ENCODE measurements at places on chromosomes 7 and 10. TPM values are rescaled to one million over a fixed set of nuclear protein-coding genes. Genes with fewer than 3 reads are reported as not detected.
A peak's percentile ranks its signal among the peaks of the same experiment; 100 is the strongest.

GRCh38 chr7:101947899-101948298, 130.5 kb downstream of the CUX1 start:
- H3K27ac ChIP-seq: no peak overlapping the region
- H3K27me3 ChIP-seq: no peaks in the 10 kb centered on the region
- peak overlapping the region; percentile 29 for H3K4me3 ChIP-seq
- DNase-seq: peak; percentile 42

- H3K27ac ChIP-seq: no peak overlapping the region
- no peak overlapping the region for H3K4me3 ChIP-seq
- DNase-seq: no peak
- no peaks in the 10 kb centered on the region for H3K4me1 ChIP-seq
Measured at GRCh38 chr7:33790746-33791145, 114.6 kb upstream of the BMPER start.

The ODAD2 gene
- 0.44 TPM for total RNA-seq

DNA sequence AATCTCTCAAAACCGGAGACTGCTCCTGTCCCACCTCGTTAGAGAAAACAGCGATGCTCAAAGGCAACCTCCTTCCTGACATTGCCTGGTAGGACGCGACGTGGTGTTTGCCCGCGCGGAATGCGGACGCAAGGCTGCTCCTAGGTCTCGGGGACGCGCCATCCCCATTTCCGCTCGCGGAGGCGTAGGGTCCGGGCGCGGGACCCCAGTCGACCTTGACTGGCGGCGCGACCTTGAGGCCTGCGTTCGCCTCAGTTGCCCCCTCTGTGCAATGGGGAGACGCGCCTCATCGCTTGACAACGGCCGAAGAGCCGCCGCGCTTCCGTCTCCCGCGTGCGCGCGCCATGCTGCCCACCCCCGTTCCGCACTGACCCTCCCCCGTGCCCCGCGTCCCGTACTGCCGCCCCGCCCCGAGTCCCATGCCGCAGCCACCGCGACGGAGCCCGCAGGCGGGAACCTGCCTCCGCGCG, 412 bp upstream of the PPIA start:
- peak overlapping the region; percentile 71 for H3K4me3 ChIP-seq
- peaks cover 11% of the 10 kb centered on the region for H3K4me1 ChIP-seq
- H3K27ac ChIP-seq: peak overlapping the region; percentile 100
- H3K36me3 ChIP-seq: peaks cover 16% of the 10 kb centered on the region
- no peaks in the 10 kb centered on the region for H3K27me3 ChIP-seq
- peak; percentile 79 for DNase-seq

- H3K36me3 ChIP-seq: no peaks in the 10 kb centered on the region
- peaks cover 14% of the 10 kb centered on the region for H3K4me1 ChIP-seq
- no peak overlapping the region for H3K4me3 ChIP-seq
- peak overlapping the region; percentile 93 for H3K27ac ChIP-seq
- no peaks in the 10 kb centered on the region for H3K27me3 ChIP-seq
Measured at GRCh38 chr10:59037018-59037389, 139.4 kb upstream of the PHYHIPL start.

GRCh38 chr10:27893358-27893954, 105.4 kb downstream of the ODAD2 start:
- no peak overlapping the region for H3K27ac ChIP-seq
- no peak overlapping the region for H3K4me3 ChIP-seq
- no peaks in the 10 kb centered on the region for H3K36me3 ChIP-seq
- DNase-seq: no peak

DNA sequence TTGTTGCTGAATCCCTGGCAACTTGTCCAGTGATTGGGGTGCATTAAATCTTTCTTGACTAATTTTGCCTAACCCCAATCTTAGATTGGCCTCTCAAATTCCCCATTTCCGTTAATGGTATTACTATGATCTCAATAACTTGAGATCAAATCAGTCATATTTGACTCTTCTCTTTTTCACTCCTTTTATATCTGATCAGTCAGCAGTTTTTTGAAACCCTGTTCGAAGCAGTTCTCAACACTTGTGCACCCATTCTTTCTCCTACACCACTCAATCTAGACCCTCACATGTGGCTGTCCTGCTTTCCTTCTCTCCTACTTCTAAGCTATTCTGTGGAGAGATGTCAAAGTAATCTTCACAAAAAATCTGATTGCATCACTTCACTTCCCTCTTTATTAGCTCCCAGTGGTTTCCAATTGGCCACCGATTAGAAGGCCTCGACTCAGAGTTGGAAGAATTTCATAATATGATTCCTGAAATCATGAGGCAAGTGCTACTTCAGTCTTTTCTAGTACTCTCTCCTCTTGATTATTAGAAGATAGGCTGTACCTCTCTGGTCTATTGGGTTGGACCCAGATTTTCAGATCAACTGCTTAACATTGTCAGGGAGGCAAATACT, 128.9 kb downstream of the ZNF365 start:
- H3K4me3 ChIP-seq: no peak overlapping the region
- no peaks in the 10 kb centered on the region for H3K4me1 ChIP-seq
- H3K36me3 ChIP-seq: no peaks in the 10 kb centered on the region
- no peak for DNase-seq
- no peaks in the 10 kb centered on the region for H3K27me3 ChIP-seq
- no peak overlapping the region for H3K27ac ChIP-seq

- H3K27me3 ChIP-seq: no peaks in the 10 kb centered on the region
- DNase-seq: no peak
- no peaks in the 10 kb centered on the region for H3K4me1 ChIP-seq
- H3K36me3 ChIP-seq: no peaks in the 10 kb centered on the region
- H3K4me3 ChIP-seq: no peak overlapping the region
- H3K27ac ChIP-seq: no peak overlapping the region
Measured at GRCh38 chr7:16084370-16084769, 337.0 kb downstream of the CRPPA start.

GRCh38 chr10:99395750-99396445, 34.5 kb downstream of the GOT1 start:
- H3K27me3 ChIP-seq: no peaks in the 10 kb centered on the region
- H3K4me3 ChIP-seq: no peak overlapping the region
- no peak overlapping the region for H3K27ac ChIP-seq
- peaks cover 21% of the 10 kb centered on the region for H3K36me3 ChIP-seq
- peak; percentile 47 for DNase-seq

DNA sequence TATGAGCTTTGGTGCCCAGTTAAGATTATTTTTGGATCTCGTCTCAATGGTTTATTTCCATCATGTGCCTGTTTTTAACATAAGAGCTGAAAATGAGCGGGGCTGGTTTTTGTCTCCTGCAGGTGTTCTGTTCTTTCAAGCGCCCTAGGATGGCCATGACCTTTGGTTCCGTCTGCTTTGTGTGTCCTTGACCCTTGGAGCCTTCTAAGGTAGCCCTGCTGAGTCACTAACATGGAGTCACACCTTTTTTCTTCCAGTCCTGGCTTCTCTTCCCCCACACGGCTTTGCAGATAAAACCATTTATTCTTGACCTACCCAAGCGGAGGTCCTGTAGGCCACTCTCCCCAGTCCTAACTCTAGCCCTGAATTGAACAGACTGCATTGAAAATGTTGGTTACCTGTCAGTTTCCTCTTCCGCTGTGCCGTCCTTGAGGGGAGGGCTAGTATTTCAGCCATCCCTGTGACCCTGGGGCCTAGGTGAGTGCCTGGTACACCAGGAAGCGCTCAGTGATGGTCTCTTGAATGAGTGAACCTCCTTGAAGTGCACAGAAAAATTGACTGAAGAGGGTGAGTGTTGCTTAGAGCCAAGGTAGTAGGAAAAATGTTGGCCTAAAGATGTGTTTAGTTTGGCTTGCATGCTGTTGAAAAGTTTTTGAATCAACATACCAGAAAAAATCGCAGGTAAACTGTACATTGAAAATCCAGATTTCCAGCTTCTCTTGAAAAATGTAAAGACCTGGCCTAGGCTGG, 48.0 kb downstream of the CAMK1D start:
- H3K4me3 ChIP-seq: no peak overlapping the region
- H3K36me3 ChIP-seq: no peaks in the 10 kb centered on the region
- no peaks in the 10 kb centered on the region for H3K27me3 ChIP-seq

The FAM221A gene
- total RNA-seq: 8.6 TPM

The LRRD1 gene
- total RNA-seq: 0.25 TPM

- DNase-seq: no peak
- no peaks in the 10 kb centered on the region for H3K4me1 ChIP-seq
- no peak overlapping the region for H3K27ac ChIP-seq
- H3K4me3 ChIP-seq: no peak overlapping the region
- H3K36me3 ChIP-seq: peaks cover 17% of the 10 kb centered on the region
Measured at GRCh38 chr7:96179341-96179740, 142.6 kb downstream of the SLC25A13 start.

The RNF32 gene
- 2.7 TPM for total RNA-seq

- DNase-seq: peak; percentile 50
- H3K36me3 ChIP-seq: no peaks in the 10 kb centered on the region
Measured at GRCh38 chr10:125156196-125156595, 4.2 kb downstream of the CTBP2 start.

DNA sequence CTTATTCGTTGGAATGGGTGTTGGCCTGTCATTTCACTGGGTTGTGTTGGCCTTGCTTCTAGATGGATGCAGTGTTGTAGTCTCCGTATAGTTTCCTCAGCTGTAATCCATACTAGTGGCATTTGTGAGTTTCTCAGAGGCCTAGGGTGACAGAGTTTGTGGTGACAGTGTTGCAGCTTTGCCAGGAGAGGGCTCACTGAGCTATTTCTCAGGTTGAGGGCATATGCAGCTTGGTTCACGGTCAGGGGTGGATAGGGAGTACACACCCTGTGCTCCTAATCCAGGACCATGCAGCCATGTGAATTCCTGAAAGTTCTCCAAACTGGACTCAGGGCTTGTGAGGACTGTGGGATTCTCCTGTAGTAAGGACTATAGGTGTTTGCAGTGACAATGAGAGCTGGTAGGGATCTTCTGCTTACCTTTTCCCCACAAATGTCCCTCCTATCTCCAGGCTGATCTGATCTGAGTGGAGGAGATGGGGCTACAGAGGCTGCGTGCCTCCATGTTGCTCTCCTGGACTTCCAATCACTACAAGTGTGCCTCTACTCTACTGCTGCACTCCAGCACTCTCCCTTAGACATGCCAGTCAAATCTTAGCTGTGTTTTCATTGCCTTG, 229.0 kb downstream of the STK31 start:
- H3K27ac ChIP-seq: no peak overlapping the region
- H3K4me3 ChIP-seq: no peak overlapping the region
- no peaks in the 10 kb centered on the region for H3K4me1 ChIP-seq
- H3K27me3 ChIP-seq: no peaks in the 10 kb centered on the region
- H3K36me3 ChIP-seq: no peaks in the 10 kb centered on the region

GRCh38 chr7:102439963-102440795, 6.8 kb downstream of the ORAI2 start:
- H3K27me3 ChIP-seq: no peaks in the 10 kb centered on the region
- no peaks in the 10 kb centered on the region for H3K36me3 ChIP-seq
- H3K27ac ChIP-seq: no peak overlapping the region
- H3K4me1 ChIP-seq: no peaks in the 10 kb centered on the region
- no peak for DNase-seq

DNA sequence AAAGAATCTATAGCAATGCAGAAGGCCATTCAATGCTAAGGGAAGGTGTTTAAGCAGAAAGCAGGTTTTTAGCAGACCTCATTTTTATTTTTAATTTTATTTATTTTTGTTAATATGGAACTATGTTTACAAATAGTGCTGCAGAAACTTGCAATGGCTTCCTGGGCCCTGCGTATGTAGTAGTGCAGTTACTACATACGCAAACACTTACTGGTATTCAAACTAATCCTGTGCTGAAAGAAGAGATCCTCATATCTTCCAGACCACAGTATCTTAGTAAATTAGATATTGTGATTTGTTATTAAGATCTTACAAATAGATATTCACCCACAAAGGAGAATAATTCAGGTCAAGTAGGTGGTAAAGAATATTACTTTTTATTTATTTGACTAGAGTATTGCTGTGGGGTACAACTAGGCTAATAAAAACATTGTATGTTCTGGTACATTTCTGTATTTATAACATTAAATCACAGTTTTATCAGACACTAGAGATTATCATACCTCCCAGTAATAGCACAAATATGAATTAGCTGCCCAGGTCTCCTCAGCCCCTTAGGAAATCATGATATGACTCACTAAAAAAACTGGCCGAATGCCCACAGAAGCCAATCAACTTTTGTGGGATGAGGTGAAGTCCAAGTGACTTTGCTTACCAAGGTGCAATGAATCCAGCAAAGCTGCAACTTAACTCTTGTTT, 57.6 kb downstream of the RNLS start:
- no peak overlapping the region for H3K27ac ChIP-seq
- H3K36me3 ChIP-seq: no peaks in the 10 kb centered on the region
- H3K27me3 ChIP-seq: no peaks in the 10 kb centered on the region
- no peak overlapping the region for H3K4me3 ChIP-seq

All from kidney (tissue), 22 donors.